ENCODE measurements at places on chromosomes 6 and 20.

GRCh38 chr6:158706369-158706982 lies 56.6 kb downstream of the SYTL3 start:
- DNase-seq: no peak

DNA sequence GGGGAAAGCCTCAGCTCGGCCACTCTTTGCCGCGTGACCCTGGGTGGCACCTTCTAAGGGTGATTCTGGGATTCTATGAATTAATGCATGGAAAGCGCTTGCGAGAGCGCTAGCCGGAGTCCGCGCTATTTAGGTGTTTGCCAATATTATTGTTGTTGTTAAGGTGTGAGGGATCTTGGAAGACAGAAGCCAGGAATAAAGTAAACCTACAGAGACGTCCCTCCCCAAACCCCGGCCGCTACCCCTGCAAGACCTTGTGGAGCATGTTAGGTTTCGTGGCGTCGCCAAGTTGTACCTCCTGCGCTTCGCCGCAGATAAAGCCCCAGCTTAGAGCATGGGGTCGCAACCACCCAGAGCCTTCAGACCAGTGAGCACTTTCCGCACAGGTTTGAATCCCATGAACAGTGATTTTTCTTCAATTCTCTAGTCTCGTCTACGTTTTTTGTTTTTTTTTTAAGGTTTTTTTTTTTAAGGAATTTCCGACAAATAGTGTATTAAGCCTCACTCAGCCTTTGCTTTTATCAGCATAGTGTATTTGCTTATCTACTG lies 16.9 kb upstream of the ZSCAN9 start:
- no peak for DNase-seq

GRCh38 chr6:32984622-32985389 lies 16.4 kb downstream of the BRD2 start:
- peak; percentile 91 for DNase-seq

DNA sequence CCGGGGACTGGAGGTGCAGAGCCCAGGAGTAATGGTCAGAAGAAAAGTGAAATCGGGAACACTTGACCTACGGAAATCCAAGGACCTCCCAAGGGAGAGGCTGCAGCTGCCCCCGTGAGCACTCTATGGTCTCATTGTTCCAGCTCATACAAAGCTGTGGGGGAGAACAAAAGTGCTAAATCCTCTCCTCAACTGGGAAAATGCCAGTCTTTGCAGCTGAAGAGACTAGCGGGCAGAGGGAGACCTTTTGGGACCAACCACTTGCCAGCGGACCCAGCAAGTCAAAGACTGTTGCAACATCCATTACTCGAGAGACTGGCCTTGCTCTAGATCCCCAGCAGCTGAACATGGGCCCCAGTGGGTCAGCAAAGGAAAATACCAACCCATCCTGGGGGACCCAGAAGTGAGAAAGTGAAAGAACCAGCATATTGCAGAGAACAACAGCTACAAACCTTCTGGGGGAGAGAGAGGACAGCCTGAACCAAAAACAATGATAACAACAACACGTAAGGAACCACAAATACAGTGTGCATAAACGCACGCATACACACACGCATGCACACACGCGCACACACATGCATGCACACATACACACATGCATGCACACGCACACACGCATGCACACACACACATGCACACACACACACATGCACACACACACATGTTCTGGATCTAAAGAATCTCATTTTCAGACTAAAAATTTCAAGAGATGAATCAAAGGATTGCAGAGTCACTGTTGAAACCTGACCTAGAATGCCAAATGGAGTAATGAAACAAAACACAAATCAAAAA lies 24.7 kb upstream of the ELMO2 start:
- no peak for DNase-seq

GRCh38 chr6:154301839-154302752 lies 54.5 kb downstream of the IPCEF1 start:
- DNase-seq: no peak

DNA sequence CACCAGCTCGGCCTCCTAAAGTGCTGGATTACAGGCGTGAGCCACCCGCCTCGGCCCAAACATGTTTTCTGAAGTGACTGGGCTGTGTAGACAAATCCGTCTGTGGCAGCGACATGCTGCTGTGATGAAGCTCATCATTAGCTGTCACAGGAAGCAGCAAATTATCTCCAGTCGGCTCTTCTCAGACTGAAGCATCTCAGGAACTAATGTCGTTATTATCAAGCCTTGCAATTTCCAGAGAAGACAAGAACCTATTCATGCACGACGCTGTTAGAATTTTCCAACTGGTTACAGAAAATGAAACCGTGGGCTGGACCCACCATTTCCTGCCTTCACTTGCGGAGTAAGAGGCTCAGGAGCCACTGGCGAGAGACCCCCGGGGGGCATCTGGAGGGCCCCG lies 17.1 kb upstream of the NTSR1 start:
- DNase-seq: no peak

- no peak for DNase-seq
These were observed 191.2 kb downstream of the ZNF217 start for GRCh38 chr20:53402233-53403005.

DNA sequence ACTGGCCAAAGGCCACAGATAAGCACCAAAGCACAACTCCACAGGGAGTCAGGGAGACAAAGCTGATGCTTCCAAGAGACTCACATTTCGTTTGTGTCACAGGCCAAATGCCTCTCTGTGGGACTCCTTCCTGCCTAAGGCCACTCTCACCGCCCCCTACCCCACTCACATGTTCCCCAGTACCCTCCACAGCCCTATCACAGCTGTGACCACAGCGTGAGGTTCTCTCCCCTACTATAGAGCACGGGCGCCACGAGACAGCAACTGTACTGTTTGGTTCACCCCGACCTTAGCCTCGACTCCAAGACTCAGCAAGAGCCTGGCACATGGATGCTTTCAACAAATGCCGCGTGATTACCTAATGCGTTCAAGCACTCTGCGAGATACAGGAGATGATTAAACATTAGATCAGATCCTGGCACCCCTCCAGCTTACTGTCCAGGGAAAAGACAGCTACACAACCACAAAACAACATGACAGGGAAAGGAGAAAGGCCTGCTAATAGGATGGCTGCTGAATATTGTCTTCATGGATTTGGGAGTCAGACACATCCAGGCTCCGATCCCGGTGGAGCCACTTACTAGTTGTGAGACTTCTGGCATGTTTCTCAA lies 105.5 kb downstream of the AGPAT4 start:
- peak; percentile 96 for DNase-seq

DNA sequence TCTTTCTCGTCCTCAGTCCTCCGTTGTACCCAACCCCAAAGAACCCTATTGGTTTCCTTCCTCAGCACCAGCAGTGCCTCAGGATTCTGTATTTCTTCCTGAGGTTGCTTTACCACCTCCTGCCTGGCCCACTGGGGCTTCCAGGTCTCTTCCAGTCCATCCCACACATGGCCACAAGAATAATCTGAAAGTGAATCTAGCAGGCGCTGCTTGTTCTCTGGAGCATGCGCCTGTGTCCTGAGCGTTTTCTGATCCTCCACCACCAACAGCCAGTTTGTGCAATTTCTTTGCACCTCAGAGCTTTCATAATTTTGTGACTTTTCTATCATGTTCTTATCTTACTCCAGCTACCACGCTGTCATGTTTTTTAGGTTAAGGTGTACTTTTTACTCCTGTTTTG lies 11.6 kb upstream of the HSP90AB1 start:
- DNase-seq: no peak

DNA sequence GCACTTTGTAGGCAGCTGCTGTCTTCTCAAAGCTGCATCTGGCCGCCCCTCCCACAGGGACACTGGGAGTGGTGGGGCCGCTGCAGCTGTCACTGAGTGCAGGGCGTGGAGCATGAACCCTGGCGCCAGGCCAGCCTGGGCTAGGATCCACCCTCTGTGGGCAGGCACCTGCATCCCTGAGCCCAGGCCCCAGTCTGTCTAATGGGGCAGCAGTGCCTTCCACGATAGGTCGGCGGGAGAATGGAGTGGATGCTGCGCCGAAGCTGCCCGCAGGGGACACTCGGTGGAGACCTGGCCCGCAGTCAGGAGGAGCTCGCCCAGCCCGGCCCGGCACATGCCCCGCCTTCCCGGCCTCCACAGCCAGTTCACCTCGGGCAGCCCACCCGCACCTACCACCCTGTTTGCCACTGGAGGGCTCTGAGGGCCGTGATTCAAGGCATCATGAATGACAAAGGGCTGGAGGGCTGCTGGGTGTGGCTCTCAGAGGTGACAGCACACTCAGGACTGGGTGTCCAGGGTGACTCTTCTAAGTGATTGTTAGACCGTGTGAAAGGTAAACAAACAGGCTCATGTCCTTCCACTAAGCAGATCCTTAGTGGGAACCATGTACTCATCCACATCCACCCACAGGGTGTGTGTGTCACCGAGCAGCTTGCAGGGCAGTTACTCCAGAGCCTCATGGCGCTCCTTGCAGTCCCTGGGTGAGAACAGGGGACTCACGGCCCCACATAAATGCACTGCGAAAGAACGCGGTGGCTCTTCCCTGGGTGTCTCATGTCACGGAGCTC lies 133.9 kb downstream of the AGPAT4 start:
- peak; percentile 44 for DNase-seq

GRCh38 chr6:5398530-5398929 lies 137.2 kb downstream of the FARS2 start:
- peak; percentile 73 for DNase-seq

GRCh38 chr6:32855467-32856174 lies 1.6 kb downstream of the PSMB9 start:
- DNase-seq: no peak

Data from NCI-H2029 treated with DMSO at 0.1 percent for 48 hours (cell line).